ENCODE measurements at places on chromosomes 3 and 15.

- DNase-seq = peak; percentile 27
These were observed 47.6 kb downstream of the TIPARP start for GRCh38 chr3:156721687-156722618.

DNA sequence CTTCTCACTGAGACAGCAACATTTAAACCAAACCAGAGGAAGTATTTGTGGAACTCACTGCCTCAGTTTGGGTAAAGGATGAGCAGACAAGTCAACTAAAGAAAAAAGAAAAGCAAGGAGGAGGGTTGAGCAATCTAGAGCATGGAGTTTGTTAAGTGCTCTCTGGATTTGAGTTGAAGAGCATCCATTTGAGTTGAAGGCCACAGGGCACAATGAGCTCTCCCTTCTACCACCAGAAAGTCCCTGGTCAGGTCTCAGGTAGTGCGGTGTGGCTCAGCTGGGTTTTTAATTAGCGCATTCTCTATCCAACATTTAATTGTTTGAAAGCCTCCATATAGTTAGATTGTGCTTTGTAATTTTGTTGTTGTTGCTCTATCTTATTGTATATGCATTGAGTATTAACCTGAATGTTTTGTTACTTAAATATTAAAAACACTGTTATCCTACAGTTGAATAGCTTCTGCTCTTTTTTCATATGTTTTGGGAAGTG, 23.3 kb downstream of the CLDN18 start:
- no peak for DNase-seq

DNA sequence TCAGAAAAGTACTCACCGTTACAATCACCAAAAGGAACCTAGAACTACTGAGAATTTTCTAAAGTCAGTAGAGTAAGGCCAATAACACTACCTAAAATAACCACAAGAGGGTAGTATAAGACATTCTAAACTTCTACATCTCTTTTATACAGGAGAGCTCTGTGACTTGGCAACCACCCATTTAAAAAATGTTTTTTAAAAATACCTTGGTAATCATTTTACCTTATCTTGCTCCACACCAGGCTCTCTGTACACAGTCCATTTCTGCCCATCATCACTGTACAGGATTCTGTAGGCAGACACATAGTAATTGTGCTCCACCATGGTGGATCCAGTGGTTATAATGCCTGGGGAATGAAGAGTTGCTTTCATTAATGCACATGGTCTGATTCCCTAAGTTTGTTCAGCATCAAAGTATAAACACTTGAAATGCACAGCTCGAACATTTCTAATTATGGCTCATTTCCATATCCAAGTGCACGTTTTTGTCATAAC, 54.5 kb downstream of the ST3GAL6 start:
- DNase-seq = peak; percentile 68

- peak; percentile 64 for DNase-seq
These were observed 278.1 kb upstream of the P2RY1 start for GRCh38 chr3:152556731-152557254.

GRCh38 chr15:38477637-38478036, 23.7 kb downstream of the FAM98B start:
- no peak for DNase-seq

DNA sequence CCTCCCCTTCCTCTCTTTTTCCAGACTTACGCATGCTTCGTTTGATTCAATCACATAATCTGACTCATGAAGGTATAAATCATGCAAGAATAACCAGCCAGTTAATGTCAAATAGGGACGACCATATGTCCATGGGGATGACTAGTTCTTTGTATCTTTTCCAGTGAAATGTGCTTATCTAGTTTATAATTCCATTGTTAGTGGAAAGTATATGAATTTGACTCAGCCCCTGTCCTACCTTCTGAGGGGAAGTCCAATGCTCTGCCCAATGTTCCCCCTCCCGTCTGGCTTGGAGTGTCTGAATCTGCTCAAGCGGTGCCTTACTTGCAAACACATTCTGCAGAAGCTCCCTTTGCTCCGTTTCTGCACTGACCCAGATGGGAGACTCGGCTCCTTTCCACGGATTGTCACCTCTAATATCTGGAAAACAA, 55.0 kb upstream of the EPHB3 start:
- DNase-seq = peak; percentile 26

DNA sequence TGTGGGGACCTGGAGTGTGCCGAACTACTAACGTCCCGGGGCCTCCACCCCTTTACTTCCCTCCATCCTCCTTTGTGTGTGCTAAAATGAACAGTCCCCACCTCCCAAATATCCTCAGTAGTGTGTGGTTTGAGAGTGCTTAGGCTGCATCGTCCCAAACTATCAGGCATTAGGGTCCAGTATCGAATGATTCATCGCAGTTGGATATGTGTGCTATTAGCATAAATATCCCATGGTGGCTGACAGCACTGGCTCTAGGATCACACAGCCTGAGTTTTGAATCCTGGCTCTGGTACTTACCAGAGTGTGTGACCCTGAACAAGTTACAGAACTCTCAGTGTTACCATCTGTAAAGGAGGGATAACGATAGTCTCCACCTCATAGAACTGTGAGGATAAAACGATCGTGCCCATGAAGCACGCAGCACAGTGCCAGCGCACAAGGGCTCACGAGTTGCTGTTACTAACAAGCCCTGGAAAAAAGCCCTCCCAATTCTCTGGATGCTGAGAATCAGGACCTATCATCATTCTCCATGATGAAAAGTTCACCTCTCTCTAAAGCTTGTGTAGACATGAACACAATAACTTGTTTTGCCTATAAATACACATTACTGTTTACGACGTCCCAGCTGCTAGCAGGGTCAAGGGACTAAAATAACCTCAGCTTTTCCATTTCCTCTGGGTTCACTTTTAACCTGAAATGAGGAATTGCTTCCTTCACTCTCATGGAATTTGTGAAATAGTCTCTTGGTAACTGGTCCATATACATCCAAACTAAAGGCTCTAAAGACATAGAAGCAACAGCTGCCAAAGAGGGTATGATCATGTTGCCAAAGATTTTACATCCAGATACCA, 51.0 kb downstream of the VGLL4 start:
- DNase-seq = peak; percentile 64

- no peak for DNase-seq
These were observed 1.4 kb upstream of the CLEC3B start for GRCh38 chr3:45024542-45025255.

- no peak for DNase-seq
These were observed 14.9 kb upstream of the LEKR1 start for GRCh38 chr3:156811089-156811862.

DNA sequence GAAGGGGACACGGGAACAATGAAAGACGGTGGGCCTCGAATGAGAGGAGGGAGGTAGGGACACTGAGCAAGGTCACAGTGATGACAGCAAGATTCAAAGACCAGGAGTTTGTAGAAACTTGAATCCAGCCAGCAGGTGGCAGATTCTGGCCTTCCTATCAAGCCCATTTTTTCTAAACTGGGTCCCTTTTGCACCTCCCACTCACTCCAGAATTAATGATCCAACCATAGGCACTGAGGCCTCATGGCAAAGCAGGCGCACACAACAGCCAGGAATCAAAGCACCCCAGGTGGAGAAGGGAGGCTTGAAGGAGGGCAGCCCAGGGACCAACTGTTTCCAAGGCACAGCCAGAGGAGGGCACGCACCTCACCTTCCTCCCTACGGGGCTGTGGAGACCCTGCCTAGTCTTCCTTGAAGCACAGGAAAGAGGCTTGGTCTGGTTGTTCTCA, 90.2 kb downstream of the ANP32A start:
- peak; percentile 35 for DNase-seq

DNA sequence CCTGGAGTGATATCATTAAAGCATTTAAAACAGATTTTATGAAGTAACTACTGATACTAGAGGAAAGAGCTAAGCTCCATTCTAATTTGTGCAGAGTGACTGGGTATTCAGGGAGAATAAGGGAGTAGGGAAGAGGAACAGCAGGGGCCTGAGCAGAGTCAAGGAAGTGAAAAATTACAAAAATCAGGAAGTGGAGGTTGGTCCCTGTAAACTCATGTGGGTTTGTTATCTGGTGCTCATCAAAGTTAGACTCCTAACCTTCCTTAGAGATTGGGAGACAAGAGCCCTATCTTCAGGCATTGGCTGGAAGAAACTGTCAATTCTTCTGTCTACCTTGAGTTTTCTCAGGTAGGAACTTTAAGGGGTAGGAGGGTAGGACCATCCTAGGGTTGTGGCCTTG, 82.5 kb downstream of the NEK11 start:
- DNase-seq = peak; percentile 47

GRCh38 chr15:25743548-25744275, 119.4 kb downstream of the ATP10A start:
- no peak for DNase-seq

- peak; percentile 54 for DNase-seq
These were observed 916 bp downstream of the IDH3A start for GRCh38 chr15:78149805-78150751.

- no peak for DNase-seq
These were observed 309.2 kb downstream of the PDCD6IP start for GRCh38 chr3:34107669-34108068.

DNA sequence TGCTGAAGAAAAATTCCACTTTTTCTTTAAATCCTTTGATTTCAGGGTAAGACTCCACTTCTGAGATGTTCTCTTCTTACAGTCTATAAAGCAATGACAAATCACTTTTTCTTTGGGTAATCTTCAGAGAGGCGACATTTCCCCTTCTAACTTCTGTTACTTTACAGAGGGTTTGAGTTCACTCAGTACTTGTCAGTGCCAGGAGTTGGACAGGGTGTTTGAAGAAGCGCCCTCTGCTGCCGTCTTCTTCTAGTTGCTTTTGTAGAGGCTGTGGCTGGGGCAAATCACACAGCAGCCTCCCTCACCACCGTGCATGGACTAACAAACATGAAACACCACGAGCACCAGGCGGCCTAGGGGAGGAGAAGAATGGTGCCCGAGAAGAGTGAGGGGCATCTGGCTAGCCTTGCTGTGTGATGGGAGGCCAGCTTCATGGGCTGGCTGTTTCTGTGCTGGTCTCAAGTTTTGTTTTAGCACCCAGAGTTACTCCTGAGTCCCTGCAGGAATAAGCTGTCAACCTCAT, at the start of gene CD80:
Gene CD80 (minus strand): TSS at position 174 of the 523 bp plus-strand sequence. CDS start 1,886 bp downstream, outside the sequence.
- peak; percentile 52 for DNase-seq

- DNase-seq = no peak
These were observed 3.1 kb downstream of the NMNAT3 start for GRCh38 chr3:139674571-139675260.

- DNase-seq = no peak
These were observed 1188.8 kb upstream of the CADM2 start for GRCh38 chr3:83769791-83770663.

DNA sequence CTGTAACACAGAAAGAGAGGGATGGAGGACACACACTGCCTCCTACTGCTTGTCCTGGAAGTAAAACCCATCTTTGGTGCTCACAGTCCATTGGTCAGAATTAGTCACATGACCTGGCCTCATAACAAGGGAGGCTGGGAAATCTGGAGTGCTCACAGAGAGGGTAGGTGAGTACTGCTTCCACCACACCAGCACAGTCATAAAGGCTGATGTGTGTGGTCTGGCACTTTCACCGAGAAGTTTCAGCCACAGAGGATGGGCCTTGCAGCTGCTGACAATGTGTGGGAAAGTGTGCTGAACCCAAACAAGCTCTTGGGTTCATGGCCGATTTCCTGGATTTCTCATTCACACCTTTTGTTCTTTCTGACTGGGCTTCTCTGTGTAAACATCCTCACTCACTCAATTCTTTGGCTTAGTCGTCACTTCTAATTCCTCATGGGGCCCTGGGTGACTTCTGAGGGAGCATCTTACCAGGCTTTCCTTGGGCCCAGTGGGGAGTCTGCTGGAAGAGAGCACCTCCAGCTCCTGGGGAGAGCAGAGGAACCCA, 100.7 kb downstream of the ASB7 start:
- DNase-seq = peak; percentile 89

DNA sequence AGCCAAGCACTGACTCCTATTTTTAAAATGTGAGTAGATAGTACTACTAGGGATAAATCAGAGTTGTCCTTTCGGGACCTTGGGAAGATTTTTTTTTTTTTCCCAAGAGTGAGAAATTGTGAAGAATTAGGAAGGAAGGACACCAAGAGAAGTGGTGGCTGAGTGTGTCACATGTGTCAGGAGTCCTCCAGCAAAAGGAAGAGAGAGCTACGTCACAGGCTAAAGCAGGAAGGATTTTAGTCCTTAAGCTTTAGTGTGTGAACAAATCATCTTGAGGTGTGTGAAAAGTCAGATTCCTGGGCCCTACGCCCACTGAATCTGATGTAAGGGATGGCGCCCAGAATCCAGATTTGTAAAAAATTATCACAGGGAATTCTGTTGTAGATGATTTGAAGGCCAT, 172.7 kb downstream of the SERPINI1 start:
- DNase-seq = no peak

GRCh38 chr3:10420745-10421475, 84.5 kb downstream of the ATP2B2 start:
- no peak for DNase-seq

GRCh38 chr15:98549741-98550140, 98.6 kb upstream of the IGF1R start:
- no peak for DNase-seq

DNA sequence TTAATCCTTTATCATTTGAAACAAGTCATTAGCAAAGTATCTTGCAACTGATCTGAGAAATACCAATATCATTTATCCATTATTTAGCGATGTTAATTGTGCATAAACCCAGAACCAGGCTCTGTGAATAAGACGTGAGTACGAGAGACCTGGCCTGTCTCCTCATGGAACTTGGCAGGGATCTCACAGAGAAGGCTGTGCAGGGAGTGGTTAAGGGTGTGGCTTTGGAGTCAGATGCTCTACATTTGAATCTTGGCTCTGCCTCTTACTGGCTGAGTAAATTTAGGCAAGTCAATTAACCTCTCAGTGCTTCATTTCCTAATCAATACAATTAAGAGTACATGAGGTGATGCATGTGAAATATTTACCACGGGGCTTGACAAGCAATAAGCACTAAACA, 39.9 kb upstream of the TBL1XR1 start:
- DNase-seq = no peak

DNA sequence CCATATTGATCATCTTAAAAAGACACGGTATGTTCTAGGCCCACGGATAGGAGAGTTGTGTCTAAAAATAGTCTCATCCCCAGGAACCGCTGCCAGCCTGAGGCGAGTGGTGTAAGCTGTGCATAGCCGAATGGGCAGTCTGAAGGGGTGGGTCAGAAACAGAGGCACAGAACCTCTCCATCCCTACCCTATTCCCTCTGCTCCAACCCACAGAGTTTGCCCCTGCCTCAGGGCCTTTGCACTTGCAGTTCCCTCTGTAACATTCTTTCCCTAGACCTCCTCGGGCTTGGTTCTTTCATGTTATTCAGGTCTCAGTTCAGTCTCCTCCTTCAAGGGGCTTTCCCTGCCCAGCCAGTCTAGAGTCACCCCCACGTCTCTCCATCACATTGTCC, 4.8 kb downstream of the SCN5A start:
- DNase-seq = no peak

- DNase-seq = no peak
These were observed 89.4 kb downstream of the PDE8A start for GRCh38 chr15:85071061-85071460.

DNA sequence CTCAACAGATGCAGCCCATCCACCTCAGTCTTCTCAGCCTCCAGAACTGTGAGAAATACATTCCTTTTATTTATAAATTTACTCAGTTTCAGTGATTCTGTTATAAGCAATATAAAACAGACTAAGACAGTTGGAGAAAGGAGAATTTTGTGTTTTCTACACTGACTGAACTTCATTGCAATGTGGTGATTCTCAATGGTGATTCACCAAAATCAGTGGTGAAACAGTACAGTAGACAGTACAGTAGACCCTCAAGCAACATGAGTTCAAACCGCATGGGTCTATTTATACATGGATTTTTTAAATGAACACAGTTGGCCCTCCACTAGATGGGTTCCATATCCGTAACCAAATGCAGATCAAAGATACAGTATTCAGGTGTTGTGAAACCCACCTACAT, 403.1 kb upstream of the TGFBR2 start:
- DNase-seq = peak; percentile 57

GRCh38 chr3:126367316-126367805, 10.2 kb upstream of the KLF15 start:
- peak; percentile 18 for DNase-seq

All from M059J (cell line).